ENCODE measurements at places on chromosomes 4 and X.

GRCh38 chrX:82335772-82336171 is 1133.9 kb downstream of the SH3BGRL start:
- no peak for DNase-seq

GRCh38 chr4:26356081-26356501 is 35.3 kb downstream of the RBPJ start:
- DNase-seq, result no peak

DNA sequence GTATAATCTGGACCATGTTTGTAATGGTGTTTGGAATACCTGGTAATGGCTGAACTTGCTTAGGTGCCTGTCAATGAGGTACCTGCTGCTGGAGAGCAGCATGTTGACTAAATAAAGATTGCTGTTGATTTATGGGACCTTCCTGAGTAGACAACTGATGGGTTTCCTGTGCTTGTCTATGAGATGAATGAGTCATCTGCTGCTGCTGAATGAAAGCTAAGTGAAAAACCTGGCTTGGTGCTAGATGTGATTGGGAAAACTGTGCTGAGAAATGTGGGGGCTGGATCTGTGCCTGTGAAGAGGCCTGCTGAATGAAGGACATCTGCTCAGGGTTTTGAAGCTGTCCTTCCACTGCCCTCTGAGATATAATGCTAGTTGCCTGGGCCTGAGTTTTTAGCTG is 69.6 kb downstream of the WNK3 start:
- no peak for DNase-seq

DNA sequence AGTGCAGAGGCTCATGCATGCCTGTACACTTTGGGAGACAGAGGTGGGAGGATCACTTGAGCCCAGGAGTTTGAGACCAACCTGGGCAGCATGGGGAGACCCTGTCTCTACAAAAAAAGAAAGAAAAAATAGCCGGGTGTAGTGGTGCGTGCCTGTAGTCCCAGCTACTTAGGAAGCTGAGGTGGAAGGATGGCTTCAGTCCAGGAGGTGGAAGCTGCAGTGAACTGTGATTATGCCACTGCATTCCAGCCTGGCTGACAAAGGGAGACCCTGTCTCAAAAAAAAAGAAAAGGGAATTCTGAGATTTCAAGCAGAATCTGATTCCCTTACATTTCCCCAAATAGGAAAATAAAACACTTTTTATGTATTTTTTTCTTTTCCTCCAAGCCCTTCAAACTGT is 83.5 kb downstream of the SYNPO2 start:
- no peak for DNase-seq

DNA sequence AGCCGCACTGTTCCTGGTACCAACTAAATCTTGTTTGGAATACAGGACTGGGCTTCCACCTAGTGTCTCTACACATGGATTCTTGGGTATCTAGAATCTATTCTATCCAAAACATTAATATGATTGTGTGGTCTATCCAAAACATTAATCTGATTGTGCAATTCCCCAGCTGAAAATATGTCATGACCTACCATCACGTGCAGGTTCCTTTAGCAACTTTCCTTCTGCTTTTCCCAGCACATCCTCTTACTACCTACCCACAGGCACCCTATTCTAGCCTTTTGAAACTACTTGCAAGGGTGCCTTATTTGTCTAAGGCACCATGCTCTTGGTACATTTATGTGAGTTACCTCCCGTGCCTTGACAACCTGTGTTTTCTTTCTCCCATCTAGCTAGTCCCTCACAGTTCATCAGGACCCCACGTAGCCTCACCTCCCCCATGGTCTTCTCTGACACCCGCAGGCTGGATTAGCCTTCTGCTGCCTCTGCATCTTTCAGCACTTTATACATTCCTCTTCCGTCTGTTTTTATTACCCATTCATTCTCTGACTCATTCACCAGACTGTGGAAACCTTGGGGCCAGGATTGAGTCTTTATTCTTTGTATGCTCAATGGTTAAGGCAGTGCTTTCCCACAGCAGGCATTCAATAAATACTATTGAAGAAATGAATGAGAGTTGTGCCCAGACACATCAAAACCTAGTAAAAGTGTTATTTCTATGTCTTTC is 88.8 kb upstream of the FAM9B start:
- DNase-seq, result no peak

DNA sequence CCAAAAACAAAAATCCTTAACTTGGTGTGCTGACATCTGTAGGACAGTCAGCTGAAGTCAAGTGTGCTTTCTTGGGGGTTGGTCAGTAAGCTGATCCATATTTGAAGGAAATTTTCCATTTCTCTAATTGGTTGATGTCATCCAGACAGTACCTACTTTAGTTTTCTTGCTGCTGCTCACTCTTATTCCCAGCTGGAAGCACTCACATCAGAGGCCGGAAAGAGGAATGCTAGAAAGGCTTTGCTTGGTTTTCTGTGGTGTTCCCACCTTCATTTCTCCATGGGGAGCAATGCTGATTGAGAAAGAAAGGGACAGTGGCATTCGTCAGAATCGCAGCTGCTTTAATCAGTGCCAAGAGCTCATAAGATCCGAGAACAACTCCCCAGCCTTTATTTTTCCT is 227.0 kb downstream of the C4orf33 start:
- DNase-seq, result no peak

- no peak for DNase-seq
Observed at GRCh38 chr4:8356856-8357255, 83.7 kb downstream of the ACOX3 start.

DNA sequence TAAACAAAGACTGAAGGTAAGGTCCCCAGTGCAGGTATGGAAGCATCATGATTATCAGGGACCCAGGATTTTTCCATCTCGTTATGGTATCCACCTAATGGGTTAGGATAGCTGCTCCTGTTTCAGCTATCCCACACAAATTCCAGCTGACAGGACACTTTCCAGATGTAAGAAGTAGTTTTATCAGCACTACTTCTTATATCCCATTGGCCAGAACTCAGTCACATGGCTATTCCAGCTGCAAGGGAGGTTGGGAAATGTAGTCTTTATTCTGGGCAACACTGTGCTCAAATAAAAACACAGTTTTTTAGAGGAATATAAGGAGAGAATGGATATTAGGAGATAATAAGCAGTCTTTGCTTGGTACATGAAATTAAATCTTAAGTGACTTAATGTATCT is 96.7 kb downstream of the SRPX start:
- DNase-seq, result no peak

DNA sequence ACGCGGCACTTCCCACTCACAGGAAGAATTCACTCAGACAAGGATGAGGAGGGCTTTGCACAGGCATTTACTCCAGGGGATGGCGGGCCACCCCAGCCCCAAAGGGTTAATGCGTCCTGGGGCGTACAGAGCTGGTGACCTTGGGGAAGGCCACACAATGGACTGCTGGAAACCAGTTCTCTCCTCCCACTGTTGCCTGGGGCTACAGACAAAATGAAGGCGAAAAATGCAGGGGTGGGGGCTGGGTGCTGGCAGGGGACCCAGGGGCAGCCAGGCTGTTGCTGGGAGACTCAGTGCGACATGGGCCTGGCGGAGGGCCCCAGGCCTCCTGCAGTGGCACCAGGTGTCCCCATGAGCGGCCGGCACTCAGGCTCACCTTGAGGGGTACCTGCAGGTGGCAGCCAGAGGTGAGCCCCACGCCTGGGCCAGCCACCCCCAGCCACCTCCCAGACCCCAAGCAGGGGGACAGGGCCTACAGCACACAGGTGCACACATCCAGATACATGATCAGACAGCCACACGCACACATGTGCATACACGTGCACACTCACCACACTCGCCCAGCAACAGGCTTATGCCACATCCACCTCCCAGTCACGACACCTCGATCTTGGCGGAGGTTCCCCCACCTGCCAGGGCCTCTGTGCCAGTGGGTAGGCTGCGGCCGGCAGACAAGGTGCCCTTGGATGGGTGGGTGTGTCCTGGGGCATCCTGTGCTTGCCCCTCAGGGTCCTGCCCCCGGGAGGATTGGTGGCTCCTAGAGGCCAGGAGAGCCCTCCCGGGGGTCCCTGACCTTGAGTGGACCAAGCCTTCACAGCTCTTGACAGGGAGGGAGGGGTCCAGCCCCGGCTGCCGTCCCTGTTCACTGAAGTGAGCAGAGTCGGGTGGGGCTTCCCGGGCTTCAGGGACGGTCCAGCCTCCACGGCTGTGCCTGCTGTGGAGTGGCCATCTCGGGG is 13.1 kb downstream of the NAT8L start:
- no peak for DNase-seq

DNA sequence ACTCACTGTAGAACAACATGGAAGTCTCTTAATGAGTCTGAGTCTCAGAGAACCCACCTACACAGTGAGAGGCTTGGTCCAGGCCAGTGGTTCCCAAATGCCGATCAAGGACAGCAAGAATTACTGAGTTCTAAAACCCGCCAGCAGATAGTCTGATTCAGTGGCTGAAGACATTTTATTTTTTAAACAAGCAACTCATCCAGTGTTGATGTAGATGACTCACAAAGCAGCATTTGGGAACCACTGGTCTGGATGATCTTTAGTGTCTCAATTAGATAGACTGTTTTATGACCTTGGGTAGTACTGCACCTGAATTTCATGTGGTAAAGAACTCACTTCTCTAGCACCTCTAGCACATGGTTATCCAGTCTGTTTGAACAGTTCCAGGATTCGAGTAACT is 193.6 kb downstream of the FBXW7 start:
- DNase-seq, result no peak

- no peak for DNase-seq
Observed at GRCh38 chrX:74980802-74981201, 55.5 kb upstream of the NEXMIF start.

DNA sequence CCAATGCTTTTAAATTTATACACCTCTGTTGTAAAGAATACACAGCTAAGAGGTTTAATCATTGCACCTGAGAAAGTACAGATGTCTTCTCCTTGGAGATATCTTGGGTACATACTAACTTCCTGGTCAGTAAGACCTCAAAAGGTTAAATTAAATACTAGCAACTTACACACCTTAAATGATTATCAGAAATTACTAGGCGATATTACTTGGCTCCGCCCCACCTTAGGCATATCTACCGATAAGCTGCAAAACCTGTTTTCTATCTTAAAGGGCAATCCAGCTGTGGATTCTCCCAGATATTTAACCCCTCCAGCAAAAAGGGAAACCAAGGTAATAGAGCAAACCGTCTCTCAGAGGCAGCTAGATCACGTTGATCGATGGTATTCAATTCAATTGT is 819.4 kb downstream of the FAM133A start:
- DNase-seq, result no peak

GRCh38 chrX:72102760-72103159 is 29.0 kb downstream of the RTL5 start:
- DNase-seq, result no peak

DNA sequence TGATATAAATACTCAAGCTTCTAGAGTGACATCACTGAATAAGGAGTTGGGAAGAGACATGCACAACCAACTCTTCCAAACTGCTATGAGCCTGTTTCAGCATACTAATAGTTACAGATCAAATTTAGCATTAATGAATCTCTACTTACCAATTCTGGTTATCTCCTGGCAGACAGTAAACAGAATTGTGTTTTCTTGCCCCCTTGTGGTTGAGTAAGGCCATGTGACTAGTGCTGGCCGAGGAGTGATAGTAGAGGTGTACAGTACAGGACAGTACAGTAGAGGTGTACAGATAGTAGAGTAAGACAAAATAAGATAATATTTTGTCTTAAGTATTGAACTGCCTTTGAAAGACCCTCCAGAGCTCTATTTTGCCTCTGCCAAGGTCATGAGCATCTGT is 681.4 kb downstream of the GABRG1 start:
- no peak for DNase-seq

DNA sequence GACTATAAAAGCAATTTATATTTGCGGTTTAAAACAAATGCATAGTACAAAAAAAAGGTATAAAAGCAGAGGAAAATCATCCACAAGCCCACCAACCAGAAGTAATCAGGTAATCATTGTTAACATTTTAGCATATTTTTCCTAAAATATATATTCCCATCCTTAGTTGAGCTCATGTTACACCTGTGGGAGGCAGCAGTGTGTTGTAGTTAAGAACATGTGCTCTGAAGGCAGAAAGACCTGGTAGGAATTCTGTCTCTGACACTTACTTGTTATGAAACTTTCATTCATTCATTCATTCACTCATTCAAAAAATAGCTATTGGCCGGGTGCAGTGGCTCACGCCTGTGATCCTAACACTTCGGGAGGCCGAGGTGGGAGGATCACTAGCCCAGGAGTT is 15.4 kb upstream of the CDKL5 start:
- no peak for DNase-seq

DNA sequence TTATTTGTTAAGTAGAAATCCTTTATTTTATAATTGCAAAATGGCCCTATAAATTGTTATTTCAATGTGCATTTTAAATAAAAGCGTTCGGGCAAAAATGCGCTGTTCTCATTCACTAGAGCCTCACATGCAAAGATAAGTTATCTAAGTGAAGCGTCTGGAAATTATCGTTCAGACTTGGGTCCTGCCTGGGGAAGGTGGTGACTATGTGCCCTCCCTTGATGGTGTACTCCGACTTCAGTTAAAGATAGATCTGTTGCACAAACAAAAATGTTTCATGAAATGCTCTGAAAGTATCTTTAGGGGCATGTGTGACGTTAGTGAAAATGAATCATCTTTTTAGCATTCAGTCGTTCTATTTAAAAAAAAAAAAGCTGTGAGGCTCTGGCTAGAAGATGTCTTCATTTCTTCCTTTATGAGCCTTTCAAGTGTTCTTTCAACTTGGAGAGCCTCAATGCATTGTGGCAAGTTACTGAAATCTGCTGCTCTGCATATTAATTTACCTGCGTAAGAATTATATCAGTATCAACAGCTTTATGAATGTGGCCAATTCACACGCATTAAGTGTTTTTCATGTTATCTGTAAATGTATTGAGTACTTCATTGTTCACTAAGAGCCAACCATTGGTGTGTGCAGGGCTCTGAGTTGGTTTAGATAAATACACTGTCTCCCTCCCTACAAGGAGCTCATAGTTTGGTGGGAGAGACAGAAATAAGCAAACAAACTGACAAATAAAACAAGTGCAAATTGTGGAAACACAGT is 83.0 kb downstream of the AFF1 start:
- DNase-seq, result no peak

DNA sequence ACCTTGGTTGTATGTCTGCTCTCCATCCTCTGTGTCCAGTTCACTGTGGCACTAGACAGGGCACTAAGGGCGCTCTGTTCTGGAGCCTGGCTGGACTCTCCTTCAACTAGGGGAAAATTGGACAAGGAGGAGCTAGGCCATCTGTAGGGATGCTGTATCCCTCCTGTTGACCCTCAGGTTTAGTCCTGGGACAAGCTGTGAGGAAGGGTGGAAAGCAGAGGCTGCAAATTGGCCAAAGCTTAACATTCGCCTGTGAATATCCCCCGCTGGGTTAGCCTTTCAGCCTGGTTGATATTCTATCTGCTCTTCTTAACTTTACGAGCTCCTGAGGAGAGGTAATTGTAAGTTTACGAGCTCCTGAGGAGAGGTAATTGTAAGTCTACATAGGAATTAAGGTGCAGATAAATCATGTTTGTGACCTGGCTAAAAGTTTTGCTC is 64.4 kb upstream of the ENPEP start:
- DNase-seq, result no peak

Data from progenitor cell of endocrine pancreas (in vitro differentiated cells).